Mesenchymal stem cell (in vitro differentiated cells and primary cell): ENCODE measurements at places on chromosomes 2 and 18.
A peak's percentile ranks its signal among the peaks of the same experiment; 100 is the strongest.

- DNase-seq: no peak
These were observed 126.4 kb downstream of the TXNL1 start for GRCh38 chr18:56511996-56512395.

GRCh38 chr2:239582476-239582875 lies 181.7 kb upstream of the HDAC4 start:
- no peak for DNase-seq

GRCh38 chr2:120442923-120443571 lies 97.1 kb downstream of the INHBB start:
- no peak for DNase-seq

- peak; percentile 19 for DNase-seq
These were observed 63.9 kb downstream of the PRKRA start for GRCh38 chr2:178386986-178387597.

- no peak for DNase-seq
These were observed 6.1 kb downstream of the ACTR3 start for GRCh38 chr2:113895819-113896563.

DNA sequence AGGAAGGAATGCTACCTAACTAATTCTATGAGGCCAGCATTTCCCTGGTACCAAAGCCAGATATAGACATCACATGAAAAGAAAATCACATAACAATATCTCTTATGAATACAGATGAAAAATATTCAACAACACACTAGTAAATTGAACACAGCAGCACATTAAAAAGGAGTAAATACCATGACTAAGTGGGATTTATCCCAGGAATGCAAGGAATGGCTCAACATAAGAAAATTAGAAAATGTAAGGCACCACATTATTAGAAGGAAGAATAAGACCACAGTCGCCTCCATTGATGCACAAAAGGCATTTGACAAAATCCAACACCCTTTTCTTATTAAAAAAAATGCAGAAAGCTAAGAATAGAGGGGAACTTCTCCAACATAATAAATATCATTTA lies 133.9 kb downstream of the TTC32 start:
- no peak for DNase-seq

- no peak for DNase-seq
These were observed 170.8 kb downstream of the FSHR start for GRCh38 chr2:48983551-48983950.

DNA sequence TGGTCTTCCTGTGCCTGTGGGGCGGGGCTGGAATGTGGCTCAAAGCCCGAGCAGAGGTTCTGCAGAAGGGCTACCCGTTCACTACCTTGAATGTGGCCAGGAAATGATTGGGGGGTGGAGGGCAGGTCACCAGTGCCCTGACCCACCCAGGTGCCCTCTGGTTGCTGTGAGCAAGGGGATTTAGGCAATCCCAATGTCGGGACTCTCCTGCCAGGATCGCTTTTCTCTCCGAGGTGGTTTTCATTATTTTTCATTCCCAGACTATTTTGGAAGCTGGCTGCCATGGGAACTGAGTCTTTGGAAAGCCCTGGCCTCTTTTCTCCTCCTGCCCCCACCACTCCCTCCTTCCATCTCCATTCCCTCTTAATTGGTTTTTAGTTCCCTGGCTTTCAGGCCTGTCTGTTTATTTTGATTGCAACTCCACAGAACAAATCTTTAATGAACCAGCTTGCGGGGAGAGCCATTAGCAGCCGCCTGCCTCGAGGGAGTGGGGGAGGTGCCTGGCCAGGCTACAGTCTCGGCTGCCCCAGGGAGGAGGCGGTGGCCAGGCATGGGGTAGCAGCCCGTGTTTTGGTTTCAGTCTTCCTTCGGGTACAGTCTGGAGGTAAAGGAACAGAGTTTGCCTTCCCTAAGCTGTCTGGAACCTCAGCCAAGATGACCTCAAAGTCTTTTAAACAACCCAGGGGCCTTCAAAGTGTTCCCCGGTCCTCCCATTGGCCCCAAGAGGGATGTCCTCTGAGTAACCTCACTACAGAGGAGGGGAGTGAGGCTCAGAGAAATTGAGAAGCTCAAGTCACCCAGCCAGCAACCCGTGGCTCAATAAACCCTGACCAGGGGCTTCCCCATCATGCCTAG lies 114.4 kb upstream of the HAAO start:
- peak; percentile 76 for DNase-seq

DNA sequence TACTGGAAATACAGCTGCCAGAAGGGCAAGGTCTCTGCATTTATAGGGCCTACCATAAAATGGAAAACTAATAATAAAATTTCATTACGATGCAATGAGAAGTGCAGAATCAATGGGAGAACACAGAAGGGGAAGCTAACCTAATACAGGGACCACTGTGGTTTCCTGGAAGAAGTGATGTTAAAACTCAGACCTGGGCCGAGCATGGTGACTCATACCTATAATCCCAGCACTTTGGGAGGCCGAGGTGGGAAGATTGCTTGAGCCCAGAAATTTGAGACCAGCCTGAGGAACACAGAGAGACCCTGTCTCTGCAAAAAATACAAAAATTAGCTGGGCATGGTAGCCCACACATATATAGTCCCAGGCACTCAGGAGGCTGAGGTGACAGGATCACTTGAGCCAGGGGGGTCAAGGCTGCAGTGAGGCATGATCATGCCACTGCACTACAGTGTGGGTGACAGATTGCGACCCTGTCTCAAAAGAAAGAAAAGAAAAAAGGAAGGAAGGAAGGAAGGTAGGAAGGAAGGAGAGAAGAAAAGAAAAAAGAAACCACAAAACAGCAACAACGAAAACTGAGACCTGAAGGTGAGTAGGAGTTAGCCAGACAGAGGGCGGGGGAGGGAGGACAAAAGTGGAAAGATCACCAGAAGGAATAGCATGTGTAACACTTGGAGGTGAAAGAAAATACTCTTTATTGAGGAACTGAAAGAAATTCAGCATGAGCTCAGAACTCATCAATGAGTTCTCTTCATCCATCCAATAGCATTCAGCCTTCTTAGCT lies 58.3 kb upstream of the DTNA start:
- DNase-seq: no peak

DNA sequence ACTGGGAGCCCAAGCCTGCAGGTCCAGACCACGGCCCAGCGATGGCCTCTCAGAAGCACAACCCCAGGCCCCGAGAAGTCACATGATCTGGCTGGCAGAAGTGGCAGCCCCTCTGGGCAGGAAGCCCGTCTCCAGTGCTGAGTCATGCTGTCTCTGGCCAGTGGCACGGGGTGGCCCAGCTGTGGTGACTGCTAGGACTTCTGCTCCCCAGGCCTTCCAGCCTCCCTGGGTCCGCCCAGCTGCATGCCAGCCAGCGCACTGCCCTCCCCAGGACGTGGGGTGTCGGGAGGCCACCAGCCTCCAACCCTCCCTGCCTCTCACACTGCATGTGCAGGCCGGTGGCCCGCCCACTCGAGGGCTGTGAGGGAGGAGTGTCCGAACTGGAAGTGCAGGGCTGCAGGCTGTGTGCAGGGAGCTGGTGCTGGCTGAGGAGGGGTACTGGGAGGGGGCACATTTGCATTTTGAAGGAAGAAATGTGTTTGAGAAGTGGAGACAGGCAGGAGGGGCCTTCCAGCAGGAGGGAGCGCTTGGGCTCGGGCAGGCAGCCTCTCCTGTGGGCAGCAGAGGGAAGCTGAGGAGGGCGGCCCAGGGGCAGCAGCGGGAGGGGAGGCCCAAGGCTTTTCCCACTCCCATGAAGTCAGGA lies 17.0 kb upstream of the HPCAL1 start:
- DNase-seq: peak; percentile 74

- DNase-seq: no peak
These were observed 60.6 kb downstream of the INHBB start for GRCh38 chr2:120406566-120406965.

GRCh38 chr2:127624756-127625571 lies 21.0 kb upstream of the GPR17 start:
- DNase-seq: no peak

DNA sequence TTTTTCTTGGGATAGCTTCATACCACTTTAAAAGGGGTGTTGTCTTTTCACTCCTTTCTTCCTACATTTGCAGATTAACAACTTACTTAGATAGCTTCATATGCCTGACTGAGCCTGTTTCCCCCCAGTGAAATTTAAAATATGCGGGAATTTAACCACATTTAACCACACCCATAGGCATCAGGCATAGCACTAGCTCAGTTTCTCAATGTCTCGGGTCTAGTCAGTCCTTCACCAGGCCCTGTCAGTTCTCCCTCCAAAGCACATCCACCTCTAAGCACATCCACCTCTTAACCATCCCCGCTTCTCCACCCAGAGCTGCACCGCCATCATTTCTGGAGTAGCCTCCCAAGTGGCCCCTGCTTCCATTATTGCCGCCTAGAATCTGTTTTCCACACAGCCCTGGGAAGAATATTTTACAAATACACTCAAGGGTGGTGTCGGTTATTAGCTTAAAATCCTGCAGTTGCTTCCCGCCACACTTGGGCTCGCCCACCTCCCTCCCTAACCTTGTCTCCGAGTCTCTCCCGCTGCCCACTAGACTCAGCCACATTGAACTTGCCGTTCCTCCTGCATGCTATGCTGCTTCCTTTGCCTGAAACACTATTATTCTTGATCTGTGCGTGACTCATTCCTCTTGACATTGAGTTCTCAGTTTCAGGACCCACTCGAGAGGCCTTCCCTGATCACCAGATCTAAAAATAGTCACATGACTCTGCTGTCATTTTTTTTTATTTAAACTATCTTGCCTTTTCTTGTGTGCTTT lies 68.3 kb downstream of the SPTBN1 start:
- peak; percentile 96 for DNase-seq

DNA sequence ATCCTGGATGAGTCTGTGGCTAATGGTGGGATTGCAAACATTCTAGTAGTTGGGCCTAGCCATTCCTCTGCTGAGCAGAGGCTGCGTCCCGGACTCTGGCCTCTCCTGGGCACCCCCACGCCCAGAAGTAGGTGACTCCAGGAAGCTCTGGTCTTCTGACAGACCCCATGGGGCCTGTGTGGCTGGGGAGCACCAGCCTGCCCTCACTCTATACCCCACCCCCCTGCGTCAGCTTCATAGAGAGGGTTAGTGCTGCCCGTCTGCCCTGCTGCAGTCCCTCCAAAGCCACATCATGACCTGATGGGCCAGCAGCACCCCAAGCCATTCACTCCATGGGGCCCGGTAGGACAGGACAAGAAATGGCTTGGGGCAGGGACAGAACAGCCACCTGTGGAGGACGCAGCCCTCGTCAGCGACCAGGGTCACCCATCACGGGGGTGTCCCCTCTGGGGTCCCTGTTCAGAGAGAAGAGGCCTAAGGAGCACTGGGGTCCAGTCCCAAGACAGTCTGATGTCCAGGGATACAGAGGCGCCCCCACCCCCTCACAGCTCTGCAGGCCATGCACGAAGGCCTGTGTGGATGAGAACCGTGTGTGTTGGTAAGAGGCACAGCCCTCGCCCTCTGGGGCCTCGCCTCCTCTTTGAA lies 238.3 kb downstream of the ATAD2B start:
- DNase-seq: no peak

DNA sequence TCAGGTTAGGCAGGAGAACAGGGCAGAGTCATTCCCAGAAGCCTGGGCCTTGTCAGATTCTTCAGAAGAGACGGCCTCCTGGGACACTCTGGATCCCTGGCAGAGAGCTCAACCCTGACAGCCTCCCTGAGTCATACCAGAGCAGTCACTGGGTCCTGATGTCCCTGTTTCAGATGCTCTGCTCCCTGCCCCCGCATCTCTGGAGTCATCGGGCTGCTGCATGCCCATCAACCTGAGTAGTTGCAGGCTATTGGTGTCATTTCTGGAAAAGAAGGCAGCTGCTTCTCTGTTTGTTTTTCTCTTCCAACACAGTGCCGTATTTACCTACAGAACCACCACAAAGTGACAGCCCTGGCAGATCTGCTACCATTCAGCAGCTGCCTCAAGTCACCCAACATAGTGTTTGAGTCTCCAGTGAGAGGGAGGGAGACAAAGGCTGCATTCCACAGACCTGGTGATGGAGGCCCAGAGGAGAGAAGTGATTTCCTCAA lies 145.1 kb downstream of the B3GNT2 start:
- peak; percentile 60 for DNase-seq

DNA sequence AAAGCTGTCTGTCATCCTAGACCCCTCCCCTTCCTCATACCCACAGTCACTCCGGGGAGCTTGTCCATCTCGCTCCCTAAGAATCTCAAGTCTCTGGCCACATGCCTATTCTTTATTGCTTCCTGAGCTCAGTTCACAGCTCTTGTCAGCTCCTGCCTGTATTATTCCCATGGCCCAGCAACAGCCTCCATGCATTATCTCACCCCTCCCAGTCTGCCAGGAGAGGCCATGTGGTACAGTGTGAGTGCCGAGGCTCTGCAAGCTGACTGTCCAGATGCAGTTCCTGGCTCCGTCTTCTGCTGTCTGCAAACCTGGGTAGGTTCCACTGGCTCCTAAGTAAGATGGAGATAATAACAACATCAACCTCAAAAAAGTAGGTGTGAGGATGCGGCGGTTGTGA lies 79.7 kb downstream of the MRPS9 start:
- DNase-seq: no peak

- peak; percentile 83 for DNase-seq
These were observed 102.0 kb downstream of the PLA2R1 start for GRCh38 chr2:159960414-159960813.

DNA sequence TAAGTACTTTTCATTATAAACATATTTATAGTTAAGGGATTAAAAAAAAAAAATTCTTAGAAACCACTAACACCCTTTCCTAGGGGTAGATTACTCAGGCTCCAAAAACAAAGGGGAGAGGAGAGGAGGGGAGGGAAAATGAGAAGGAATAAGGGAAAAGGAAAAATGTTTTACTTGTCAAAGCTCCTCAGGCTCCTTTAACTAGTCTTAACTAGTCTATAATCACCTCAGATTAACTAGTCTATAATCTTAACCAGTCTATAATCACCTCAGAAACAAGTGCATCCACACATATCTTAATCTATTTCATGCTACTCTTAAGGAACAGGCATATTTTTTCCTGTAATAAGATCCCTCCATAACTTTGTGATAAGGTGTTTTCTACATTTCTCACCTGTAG lies 76.4 kb downstream of the KANSL1L start:
- DNase-seq: no peak

DNA sequence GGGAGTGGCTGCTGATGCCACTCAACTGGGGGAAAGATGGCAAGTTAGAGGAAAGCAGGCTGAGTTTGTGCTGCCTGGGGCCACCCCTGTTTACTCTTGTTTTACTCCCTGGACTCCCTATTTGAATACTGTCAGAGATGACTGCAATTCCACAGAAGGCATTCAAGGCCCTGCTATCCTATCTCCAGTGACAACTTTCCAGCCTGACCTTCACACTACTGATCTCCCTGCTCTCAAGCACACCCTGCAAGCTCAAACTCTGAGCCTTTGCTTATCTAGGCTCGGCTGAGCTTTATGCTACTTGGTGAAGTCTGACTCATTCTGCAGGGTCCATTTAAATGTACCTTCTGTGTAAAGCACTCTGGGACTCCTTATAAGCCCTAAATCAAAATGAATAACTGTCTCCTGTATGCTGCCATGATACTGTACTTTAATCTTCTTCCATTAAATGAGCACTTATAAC lies 39.3 kb upstream of the DSG1 start:
- DNase-seq: peak; percentile 14

- peak; percentile 6 for DNase-seq
These were observed 5.5 kb downstream of the MSGN1 start for GRCh38 chr2:17821535-17822444.

GRCh38 chr2:59752071-59752470 lies 801.4 kb downstream of the BCL11A start:
- no peak for DNase-seq

- no peak for DNase-seq
These were observed 193.4 kb downstream of the FHOD3 start for GRCh38 chr18:36490897-36491296.
